ENCODE measurements at places on chromosomes 12 and 14. TPM values are rescaled to one million over a fixed set of nuclear protein-coding genes. Genes with fewer than 3 reads are reported as not detected.
A peak's percentile ranks its signal among the peaks of the same experiment; 100 is the strongest.

The BICD1 gene
- total RNA-seq = 14.3 TPM

The TSHR gene
- total RNA-seq = not detected

DNA sequence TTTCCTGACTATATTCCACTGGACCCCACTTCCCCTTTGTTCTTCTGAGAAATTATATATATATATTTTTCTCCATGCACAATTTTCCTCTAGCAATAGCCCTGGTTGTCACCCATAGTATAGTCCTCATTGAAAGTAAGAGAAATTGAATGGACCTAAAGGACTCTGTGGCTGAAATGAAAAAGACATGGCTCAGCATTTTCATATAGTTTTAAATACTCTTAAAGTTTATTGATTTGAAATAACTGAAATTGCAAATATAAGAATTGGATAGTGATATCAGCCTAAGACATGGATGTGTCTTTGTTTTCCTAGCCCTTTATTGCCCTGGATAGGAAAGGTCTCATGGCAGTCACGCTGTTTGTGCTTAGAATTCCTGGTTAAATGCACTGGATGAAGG, 113.8 kb downstream of the ANO6 start:
- no peak for DNase-seq

- DNase-seq = no peak
These were observed 157.8 kb upstream of the NUDT4 start for GRCh38 chr12:93219947-93220346.

DNA sequence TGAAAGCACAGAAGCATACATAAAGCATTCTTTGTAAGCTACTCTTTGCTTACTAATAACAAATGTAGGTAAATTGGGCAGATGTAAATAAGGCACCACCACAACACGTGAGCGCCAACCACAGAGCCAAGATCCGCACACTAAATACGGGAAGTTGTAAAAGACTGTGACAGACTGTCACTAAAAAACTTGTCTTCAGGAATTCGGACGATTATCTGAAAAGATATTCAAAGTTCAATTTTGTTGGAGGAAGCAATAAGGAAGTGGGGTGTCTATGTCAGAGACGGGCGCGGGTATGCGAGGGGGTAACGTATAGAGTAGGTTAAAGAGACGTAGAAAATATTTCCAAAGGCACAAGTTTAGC, 1.5 kb upstream of the HSP90B1 start:
- peak; percentile 23 for DNase-seq

GRCh38 chr12:44247588-44247987, 411.7 kb downstream of the TMEM117 start:
- no peak for DNase-seq

The DDX24 gene
- total RNA-seq = 711 TPM

The ABCC9 gene
- total RNA-seq = not detected

The CCND2 gene
- total RNA-seq = 159 TPM

The CIROP gene
- not detected for total RNA-seq

- DNase-seq = no peak
These were observed 62.6 kb downstream of the SLC24A4 start for GRCh38 chr14:92385561-92385960.

DNA sequence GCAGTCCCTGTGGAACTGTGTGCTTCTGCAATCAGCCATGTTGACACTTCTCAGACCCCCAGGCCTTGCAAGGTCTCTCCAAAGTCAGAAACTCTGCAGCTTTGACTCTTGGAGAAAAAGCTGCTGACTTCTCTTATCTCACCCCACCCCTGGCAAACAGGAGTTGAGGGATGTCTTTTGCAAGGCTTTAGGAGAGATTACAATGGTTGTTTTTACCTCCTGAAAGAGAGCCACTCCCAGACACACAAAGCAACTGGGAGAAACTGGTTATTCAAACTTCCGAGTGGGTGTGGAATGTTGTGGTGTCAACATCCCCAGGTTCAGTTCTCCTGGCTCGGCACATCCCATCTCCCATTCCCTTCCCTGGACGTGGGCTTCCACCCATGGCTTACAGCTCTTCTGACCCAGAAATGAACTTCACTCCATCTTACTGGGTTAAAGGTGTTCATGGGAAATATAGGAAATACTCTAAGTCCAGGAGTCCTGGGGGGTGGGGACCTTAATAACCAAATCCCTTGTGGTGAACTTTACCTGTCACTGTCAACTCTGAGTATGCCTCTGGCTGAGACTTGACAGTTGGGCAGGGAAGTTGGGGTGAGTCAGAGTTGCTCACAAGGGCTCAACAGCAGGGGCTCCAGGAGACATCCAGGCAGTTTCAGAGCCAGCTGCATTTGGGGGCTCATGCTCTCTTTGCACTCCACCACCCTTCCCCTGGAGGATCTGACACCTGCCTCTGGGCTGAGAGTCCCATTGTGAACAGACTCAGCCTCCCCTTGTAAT, 41.9 kb downstream of the CCDC177 start:
- DNase-seq = no peak

GRCh38 chr12:130437555-130438242, 100.0 kb downstream of the PIWIL1 start:
- no peak for DNase-seq

- DNase-seq = peak; percentile 79
These were observed 512 bp downstream of the POU6F1 start for GRCh38 chr12:51217133-51217967.

The NOVA1 gene
- total RNA-seq = 0.14 TPM

GRCh38 chr12:85552461-85552860, 272.4 kb downstream of the ALX1 start:
- no peak for DNase-seq

DNA sequence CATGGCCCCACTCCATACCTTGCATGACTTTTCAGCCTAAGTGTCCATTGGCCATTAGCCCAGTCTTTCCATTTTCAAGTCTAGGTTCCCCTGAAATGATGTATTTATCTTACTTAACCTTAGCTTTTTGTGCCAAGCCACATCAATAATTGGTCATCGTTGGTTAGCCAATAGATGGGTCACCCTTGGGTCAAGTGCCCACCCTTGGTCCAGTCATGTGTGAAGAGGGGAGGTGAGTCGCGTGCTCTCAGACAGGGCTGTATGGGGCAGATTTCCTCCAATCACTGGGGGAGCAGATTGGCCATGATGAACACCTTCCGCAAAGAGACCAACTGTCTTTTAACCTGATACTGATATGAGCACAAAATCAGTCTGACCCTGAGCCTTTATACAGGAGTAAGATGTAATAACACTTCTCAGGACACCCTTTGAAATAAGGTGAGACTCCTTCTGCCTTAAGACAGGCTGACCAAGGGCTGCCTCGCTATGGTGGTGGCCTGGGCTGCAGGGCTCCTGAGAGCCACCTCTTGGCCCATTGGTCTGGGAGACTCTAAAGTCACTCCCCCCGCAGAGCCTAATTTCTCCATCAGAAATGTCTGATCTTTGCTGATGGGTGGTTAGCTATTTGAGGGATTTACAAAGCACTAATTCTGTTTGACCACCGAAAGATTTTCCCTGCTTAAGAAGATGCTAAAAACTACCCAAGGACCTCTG, 143.2 kb downstream of the ZFP36L1 start:
- DNase-seq = no peak

The PPP1R13B gene
- total RNA-seq = 14.3 TPM

The DICER1 gene
- 66.0 TPM for total RNA-seq

- peak; percentile 16 for DNase-seq
These were observed at the start of gene NTN4 for GRCh38 chr12:95790033-95790916. Gene NTN4, minus strand, starts transcription at chr12:95790764. Its CDS starts 455 bp downstream, at chr12:95790309.

DNA sequence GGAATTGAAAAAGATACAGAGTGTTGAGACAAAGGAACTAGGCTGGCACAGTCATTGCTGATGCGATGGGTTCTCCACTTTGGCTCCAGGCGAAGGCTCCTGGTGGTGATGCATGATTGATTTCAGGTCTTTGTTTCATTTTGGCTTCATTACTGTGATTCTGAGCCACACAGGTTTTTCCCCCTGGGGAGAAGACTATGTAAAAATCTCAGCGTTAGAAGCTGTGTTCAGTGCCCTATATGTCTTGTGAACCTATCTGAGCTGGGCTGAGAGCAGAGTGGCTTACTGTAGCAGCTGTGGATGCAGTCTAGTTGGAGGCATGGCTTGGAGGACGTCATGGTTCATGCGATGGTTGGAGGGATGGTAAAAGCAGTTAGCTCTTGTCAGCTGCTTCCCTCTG, 54.0 kb downstream of the GPATCH2L start:
- no peak for DNase-seq

The SOAT2 gene
- total RNA-seq = 0.22 TPM

GRCh38 chr14:48723841-48724495, 862.2 kb downstream of the RPS29 start:
- no peak for DNase-seq

The EIF2S1 gene
- total RNA-seq = 23.1 TPM

GRCh38 chr14:90695997-90696660, 120.1 kb downstream of the TTC7B start:
- no peak for DNase-seq
